ENCODE measurements at places on chromosomes 7 and 10. TPM values are rescaled to one million over a fixed set of nuclear protein-coding genes. Genes with fewer than 3 reads are reported as not detected.

The SFXN3 gene
- 78.7 TPM for polyA plus RNA-seq

The SPDYE9 gene
- not detected for polyA plus RNA-seq

DNA sequence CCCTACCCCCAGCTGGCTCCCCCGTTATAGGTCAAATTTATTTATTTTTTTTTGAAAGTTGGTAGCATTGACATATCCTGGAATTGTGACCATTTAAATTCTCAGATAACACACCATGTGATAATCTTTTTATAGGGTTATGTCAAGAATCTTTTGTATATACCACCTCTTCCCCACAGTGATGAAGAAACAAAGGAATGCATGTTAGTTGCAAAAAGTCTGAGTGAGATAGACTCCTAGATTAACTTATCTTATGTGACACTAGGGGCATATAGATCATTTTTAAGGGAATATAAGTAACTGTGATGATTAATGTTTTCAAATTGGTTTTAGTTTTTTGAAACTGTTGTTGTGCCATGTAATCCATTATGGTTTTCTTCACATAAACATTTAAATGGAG is 68.3 kb downstream of the MLLT10 start:
- peaks cover 1% of the 10 kb centered on the region for H3K36me3 ChIP-seq
- no peak overlapping the region for H3K4me3 ChIP-seq
- H3K4me1 ChIP-seq: peaks cover 4% of the 10 kb centered on the region
- DNase-seq: no peak
- no peak overlapping the region for H3K27ac ChIP-seq

- H3K4me3 ChIP-seq: no peak overlapping the region
- no peaks in the 10 kb centered on the region for H3K36me3 ChIP-seq
- H3K4me1 ChIP-seq: no peaks in the 10 kb centered on the region
- no peaks in the 10 kb centered on the region for H3K27me3 ChIP-seq
- no peak for DNase-seq
Observed at GRCh38 chr10:36802490-36803153, 322.8 kb upstream of the ANKRD30A start.

DNA sequence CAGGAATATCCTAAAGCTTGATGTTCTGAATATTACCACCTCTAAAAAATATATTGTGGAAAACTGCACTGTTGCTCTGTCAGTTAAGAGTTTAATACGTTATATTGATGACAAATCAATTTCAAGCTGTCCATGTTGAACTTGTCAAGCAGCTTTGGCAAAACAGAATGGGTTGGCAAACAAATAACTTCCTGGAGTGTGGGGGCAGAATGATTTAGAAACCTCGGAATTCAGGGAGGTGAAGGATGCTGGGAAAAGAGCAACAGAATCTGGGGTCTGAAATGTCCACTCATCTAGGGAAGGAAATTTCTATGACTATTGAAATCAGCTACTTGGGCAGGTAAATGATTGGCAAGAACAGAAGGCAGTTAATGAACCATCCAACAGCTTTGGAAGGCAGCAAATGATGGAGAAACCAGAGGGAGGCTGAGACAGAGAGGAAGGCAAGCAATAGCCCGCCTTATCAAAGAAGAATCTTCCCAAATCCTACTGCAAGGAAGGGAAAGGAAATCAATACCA is 95.1 kb upstream of the PALS2 start:
- no peaks in the 10 kb centered on the region for H3K36me3 ChIP-seq
- no peaks in the 10 kb centered on the region for H3K27me3 ChIP-seq
- no peaks in the 10 kb centered on the region for H3K4me1 ChIP-seq
- H3K27ac ChIP-seq: no peak overlapping the region

- H3K27ac ChIP-seq: peak overlapping the region; percentile 84
- H3K27me3 ChIP-seq: no peaks in the 10 kb centered on the region
- H3K36me3 ChIP-seq: no peaks in the 10 kb centered on the region
- peak overlapping the region; percentile 17 for H3K4me3 ChIP-seq
- peaks cover 40% of the 10 kb centered on the region for H3K4me1 ChIP-seq
Observed at GRCh38 chr10:5609952-5610616, 56.3 kb downstream of the ASB13 start.

Data from keratinocyte (primary cell).